Osteocyte (in vitro differentiated cells): ENCODE measurements at places on chromosomes 16 and 17. TPM values are rescaled to one million over a fixed set of nuclear protein-coding genes. Genes with fewer than 3 reads are reported as not detected.

Gene TBX2
- 24.6 and 25.9 TPM in 2 replicates for total RNA-seq

Gene PDE6G
- 0.83 and 0.84 TPM in 2 replicates for total RNA-seq

Gene SPECC1
- 12.1 and 12.6 TPM in 2 replicates for total RNA-seq

Gene RAB34
- 153 TPM in 2 replicates for total RNA-seq

Gene MFAP4
- 73.4 and 85.8 TPM in 2 replicates for total RNA-seq

Gene CTF1
- total RNA-seq = 5.1 and 6.0 TPM in 2 replicates

Gene KRTAP1-1
- total RNA-seq = not detected in 2 replicates

Gene LGALS9C
- not detected in 2 replicates for total RNA-seq

Gene FADS6
- total RNA-seq = not detected in 2 replicates

Gene KAT8
- total RNA-seq = 56.0 and 56.5 TPM in 2 replicates

Gene AATK
- total RNA-seq = 0.37 TPM in 1 of 2 replicates, not detected in the other

Gene SPATA32
- total RNA-seq = 0.18 TPM in 1 of 2 replicates, not detected in the other

Gene IRX5
- total RNA-seq = 3.6 and 4.3 TPM in 2 replicates

Gene NGFR
- total RNA-seq = 2.8 and 3.6 TPM in 2 replicates

Gene USH1G
- total RNA-seq = not detected in 2 replicates

Gene GJD3
- total RNA-seq = 0.40 TPM in 1 of 2 replicates, not detected in the other

Gene TMEM235
- total RNA-seq = not detected in 2 replicates

Gene STX1B
- 1.8 and 4.5 TPM in 2 replicates for total RNA-seq

Gene WFIKKN1
- total RNA-seq = 0.47 and 0.56 TPM in 2 replicates

Gene COPZ2
- 49.4 and 53.4 TPM in 2 replicates for total RNA-seq

Gene ADAP2
- 0.31 and 0.62 TPM in 2 replicates for total RNA-seq

Gene ST6GALNAC1
- not detected in 2 replicates for total RNA-seq

Gene CD300H
- total RNA-seq = not detected in 2 replicates

Gene TEKT3
- not detected in 2 replicates for total RNA-seq

Gene RPL26
- 1,600 and 1,654 TPM in 2 replicates for total RNA-seq

Gene KCNH6
- not detected in 2 replicates for total RNA-seq

Gene PRM2
- total RNA-seq = not detected in 2 replicates

Gene CACNG1
- not detected in 2 replicates for total RNA-seq

Gene DNAI2
- total RNA-seq = not detected in 2 replicates

Gene TNFRSF13B
- total RNA-seq = not detected in 2 replicates

Gene PTX4
- total RNA-seq = not detected in 2 replicates
